ENCODE measurements at places on chromosomes 7 and 10. TPM values are rescaled to one million over a fixed set of nuclear protein-coding genes. Genes with fewer than 3 reads are reported as not detected.
A peak's percentile ranks its signal among the peaks of the same experiment; 100 is the strongest.

Gene TMEM225B
- 0.38 TPM for total RNA-seq

Gene TUBB8
- not detected for total RNA-seq

Gene CYP26C1
- total RNA-seq, result 0.13 TPM

Gene CRCP
- total RNA-seq, result 48.0 TPM

Gene FAM237B
- not detected for total RNA-seq

GRCh38 chr7:25803117-25803887, 348.7 kb upstream of the NFE2L3 start:
- no peak for DNase-seq

- DNase-seq, result no peak
Observed at GRCh38 chr7:27205325-27206280, 5.7 kb upstream of the HOXA13 start.

GRCh38 chr10:100740476-100741377, 4.7 kb upstream of the PAX2 start:
- no peak for DNase-seq

DNA sequence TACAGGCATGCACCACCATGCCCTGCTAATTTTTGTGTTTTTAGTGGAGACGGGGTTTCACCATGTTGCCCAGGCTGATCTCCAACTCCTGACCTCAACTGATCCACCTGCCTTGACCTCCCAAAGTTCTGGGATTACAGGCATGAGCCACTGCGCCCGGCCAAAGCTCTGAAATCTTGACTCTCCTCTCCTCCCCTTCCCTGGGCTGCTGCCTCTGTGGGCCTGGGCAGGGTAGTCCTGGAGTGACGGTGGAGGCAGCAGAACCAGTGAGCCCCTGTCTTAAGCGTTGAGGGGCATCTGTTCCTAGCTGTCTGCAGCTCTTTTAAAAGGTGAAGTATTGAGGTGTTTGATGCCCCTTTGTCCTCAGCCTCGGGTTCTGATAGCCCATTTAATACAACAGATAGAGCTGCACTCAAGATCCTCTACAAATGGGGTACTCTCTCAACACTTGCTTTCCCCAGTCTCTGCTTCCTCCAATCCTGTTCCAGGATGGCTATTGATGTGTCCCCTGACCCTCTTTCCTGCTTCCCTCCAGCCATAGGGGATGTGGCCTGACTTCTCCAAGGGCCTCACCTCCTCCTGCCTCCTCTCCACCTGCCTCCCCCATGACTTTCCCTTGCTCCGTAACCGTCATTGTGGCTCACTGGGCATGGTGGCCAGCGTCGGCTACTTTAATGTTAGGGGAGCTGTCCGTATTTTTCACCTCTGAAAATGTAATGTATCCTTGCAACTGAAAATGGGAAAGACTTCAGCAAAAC, 442.5 kb downstream of the GLRX3 start:
- no peak for DNase-seq

GRCh38 chr10:29055101-29055500, 233.8 kb upstream of the LYZL1 start:
- no peak for DNase-seq

- DNase-seq, result no peak
Observed at GRCh38 chr7:151010307-151011096, 13.8 kb downstream of the ATG9B start.

DNA sequence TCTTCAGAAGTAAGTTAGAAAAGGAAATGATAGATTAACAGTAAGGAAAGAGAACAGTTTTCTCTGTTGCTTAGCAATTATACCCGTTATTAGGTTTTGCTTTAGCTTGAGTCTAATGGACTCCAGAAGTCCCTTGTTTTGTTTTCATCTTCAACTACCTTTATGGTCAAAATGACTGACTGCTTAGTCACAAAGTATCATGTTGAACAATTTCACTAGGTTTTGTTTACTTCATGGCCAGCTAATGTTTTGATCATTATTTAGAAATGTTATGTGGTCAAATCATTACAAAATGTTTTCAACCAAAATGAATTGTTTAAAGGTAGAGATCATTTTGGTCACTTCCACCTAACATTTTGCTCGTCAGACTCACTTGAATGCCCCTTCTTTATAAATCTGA, 1.9 kb downstream of the UBN2 start:
- DNase-seq, result no peak

DNA sequence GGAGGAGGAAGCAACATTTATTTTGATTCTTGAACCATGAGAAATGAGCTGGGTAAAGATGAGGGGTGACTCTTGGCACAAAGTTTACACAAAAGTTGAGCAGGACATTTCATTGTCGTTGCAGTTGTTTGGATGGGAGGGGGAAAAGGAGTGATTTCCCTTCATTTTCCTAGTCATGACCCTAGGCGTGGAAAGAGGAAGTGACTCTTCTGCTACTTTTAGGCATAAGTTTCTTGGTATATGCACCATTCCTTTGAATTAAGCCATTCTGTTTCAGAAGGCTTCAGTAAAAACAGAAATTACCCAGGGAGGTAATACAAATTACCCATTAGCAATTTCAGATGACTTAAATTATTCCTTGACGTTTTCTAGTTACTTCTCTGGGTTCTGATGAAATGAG, 113.9 kb upstream of the FAM171A1 start:
- DNase-seq, result no peak

GRCh38 chr10:93773120-93773519, 15.4 kb downstream of the LGI1 start:
- DNase-seq, result no peak

GRCh38 chr10:96967847-96968246, 135.7 kb downstream of the LCOR start:
- DNase-seq, result no peak

DNA sequence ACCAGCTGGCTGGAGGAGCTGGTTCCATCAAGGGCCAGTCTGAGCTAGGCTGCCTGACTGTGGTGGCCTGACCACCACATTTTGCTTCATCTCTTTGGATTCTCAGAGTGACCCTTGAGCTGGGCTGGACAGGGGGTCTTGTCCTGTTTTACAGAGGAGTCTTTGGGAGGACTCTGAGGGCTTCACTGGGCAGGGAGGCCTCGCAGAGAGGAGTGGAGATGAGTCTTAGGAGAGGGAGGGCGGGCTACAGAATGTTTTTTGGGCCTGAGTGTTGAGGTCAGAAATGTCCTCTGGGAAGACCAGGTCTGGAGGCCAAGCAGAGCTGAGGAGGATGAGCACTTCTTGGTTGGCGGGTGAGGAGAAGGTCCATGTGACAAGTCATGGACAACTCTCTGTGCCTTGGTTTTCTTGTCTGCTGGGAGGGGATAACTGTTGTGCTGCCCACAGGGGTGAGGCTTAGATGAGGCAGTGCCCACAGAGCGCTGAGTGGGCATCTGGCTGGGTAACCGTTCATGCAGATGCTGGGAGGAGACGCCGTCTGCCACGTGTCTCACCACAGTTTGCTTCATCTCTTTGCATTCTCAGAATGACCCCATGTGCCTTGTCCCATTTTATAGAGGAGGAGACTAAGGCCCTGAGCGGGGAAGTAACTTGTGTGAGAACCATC, 9.4 kb downstream of the TSPAN15 start:
- no peak for DNase-seq

DNA sequence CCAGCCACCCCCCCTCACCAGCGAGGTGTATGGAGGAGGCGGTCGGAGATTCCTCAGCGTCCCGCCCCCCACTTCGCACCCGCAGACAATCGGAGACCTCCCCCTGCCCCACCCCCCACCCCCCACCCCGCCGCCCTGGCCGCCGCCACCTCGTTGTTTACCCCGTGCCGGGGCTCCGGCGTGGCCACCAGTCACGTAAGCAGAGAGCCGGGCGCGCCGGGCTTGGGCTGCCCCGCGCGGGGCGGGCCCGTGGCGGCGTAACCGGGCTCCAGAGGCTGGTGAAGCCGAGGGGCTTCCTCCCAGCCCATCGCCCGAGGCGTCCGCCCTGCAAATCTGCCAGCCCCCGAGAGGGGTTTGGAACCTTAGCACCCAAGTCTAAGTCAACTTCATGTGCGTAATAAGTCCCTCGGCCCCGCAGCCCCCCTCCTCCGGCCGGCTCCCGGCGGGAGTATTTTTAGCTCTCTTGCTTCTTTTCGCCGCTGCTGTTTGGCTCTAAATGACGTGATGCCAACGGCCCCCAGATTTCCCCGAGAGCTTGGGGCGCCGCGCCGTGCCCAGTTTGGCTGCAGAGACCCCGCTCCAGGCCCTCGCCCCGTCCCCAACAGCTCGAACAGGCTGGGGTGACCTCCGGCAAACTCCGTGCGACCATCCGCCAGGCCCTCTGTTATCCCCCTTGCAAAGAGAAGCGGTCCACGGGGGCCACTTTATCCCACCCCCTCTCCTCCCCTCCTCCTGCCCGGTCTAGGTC, 2.7 kb downstream of the MXI1 start:
- DNase-seq, result peak; percentile 41

GRCh38 chr10:36462194-36462593, 663.2 kb upstream of the ANKRD30A start:
- DNase-seq, result no peak

GRCh38 chr7:94888551-94888950, 18.8 kb upstream of the PPP1R9A start:
- no peak for DNase-seq

Measured in activated T-cell treated with anti-CD3 and anti-CD28 coated beads, Interleukin-2, amount 50 U/mL, for 4 hours (primary cell).